ENCODE measurements at places on chromosomes 1 and 21.

DNA sequence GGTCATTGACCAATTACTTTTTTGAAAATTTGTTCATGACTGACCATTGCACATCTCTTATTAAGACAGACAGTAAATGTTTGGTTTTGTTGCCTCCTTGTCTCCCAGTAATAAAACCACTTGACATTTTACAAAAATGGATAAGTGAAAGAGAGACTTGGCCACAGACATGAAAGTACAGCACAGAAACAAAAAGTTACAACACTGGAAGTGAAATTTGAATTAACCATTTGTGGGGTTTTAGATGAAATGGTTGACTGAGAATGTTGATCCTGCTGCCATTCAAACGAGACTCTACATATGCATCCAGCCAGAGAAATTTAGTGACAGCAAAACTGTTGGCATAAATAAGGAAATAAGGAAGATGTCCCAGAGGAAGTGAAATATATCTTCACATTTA, 79.3 kb upstream of the B3GALT2 start:
- DNase-seq, result no peak

- peak; percentile 28 for DNase-seq
Observed at GRCh38 chr1:52268372-52268771, 97.6 kb downstream of the CC2D1B start.

DNA sequence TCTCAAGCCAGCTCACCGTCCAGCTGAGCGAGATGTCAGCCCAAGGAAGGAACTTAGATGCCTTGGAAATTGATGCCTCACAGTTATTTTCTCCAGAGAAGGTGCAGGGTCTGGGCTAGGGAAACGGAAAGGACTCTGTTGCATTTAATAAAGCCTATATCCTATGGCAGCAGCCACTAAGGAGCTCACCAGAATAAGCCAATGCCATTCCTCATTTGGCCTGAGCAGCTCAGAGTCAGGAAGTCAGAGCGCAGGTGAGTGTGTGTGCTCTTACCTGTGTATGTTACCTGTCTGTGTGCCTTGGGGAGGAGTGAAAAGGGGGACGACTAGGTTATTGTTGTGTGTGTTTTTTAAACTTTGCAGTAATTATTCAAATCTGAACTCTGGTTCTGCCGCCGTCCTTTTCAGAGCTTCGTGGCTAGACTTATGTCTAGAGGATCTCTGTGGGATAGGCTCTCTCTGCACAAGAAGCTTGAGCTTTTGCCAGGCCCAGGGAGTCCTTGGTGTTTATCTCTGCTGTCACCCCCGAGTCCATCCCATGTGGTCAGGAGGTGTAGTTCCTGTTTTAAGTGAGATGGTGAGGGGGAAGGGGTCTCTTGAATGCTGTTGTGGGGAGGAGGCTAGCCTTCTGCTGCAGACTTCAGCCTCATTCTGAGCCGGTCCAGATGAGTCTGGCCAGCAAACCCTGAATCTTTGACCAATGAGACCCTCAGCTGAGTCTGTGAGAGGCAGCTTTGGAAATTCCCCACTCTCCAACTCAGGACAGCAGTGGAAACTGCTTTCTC, 2.4 kb downstream of the TMCC2 start:
- no peak for DNase-seq

DNA sequence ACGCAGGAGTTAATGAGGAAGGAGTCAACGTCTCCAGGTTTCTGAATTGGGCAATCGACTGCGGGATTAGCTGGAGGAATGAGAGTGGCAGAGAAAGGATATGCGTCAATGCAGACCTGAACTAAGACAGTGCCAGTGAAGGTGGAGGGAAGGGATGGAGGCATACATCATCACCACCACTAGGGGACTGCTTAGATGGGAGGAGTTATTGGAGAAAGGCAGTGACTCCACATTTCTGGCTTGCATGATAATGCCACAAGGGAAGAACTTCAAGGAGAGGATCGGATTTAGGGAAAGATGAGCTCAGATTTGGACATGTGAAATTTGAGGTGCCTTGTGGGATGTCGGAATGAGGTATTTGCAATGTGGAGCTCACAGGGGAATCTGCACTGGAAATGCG, 17.5 kb downstream of the VASH2 start:
- peak; percentile 13 for DNase-seq

- peak; percentile 54 for DNase-seq
Observed at GRCh38 chr1:110645821-110646735, 28.7 kb downstream of the KCNA3 start.

GRCh38 chr1:228268881-228269265, 61.0 kb downstream of the OBSCN start:
- DNase-seq, result no peak

GRCh38 chr1:216896146-216896545, 172.9 kb upstream of the ESRRG start:
- no peak for DNase-seq

GRCh38 chr21:36504067-36505058, 24.4 kb upstream of the CLDN14 start:
- peak; percentile 11 for DNase-seq

DNA sequence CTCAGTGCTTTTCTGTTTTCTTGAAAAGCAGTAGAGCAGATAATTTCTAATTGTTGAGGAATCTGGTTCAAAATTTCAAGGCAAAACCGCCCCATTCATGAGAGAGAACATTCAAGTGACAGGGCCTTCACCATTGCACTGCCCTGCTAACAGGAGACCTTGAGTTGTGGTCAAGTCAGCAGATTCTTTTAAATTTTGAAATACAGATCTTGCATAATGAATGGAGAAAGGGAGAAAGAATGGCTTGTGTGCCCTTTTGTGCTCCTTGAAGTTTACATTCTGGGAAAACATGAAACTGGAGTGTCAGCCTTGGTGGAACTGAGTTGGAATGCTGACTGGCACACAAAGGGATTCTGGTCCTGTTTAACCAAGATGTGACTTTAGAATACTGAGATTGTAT, 164.5 kb upstream of the UBE2U start:
- DNase-seq, result peak; percentile 77

- DNase-seq, result no peak
Observed at GRCh38 chr1:10051656-10052055, 18.9 kb downstream of the UBE4B start.

DNA sequence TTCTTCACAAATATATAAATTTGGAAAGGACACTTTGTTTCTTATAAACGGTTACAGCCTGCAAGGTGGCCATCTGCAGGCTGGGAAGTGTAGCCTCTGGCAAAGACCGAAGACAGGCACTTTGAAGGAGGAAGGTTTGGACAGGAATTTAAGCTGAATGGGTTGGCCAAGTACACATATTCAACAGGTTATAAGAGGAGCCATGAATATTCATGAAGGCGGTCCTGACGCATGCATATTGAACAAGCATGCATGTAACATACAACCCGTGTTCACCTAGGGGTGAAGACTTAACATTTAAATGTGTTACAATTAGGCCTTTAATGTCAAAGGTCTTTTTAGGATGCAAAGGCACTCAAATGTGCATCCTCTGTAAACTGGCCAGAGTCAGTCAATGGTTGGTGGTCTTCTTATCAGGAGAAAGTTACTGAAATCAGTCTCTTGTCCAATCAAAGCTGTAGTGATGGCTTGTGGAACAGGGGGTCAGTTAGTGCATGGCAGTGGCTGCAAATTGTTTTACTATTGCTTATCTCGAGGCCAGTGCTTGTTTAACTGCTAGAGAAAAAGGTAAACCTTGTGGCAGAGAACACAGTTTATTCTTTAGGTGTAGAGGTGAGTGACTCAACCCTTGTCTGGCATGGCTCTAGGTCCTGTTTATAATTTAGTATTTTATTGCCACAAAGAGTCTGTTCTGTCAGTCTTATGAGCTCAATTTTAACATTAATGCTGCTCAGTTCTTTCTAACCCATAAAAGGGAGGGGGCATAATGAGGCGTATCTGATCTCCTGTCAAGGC, 70.3 kb upstream of the F3 start:
- no peak for DNase-seq

DNA sequence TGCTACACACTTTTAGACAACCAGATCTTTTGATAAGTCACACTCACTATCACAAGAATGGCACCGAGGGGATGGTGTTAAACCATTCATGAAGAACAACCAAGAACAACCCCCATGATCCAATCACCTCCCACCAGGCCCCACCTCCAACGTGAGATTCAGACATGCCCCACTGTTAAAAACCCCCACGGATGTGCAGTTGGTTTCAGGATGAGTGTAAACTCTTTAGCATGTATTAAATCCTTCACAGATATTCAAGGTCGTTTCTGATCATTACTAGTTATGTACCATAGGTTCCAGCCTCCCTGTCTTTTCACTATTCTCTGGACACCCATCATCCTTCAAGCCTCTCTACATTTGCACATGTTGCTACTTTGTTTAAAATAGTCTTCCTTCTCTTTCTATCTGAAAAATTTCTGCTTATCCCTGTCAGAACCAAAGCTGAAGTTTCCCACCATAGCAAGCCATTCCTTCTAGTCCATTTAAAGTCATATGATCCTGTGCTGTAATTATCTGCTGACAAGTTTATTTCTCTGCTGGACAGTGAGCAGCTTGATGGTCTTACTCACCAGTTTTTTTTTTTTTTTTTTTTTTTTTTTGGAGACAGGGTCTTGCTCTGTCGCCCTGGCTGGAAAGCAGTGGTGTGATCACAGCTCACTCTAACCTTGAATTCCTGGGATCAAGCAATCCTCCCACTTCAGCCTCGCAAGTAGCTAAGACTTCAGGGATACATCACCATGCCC, 36.8 kb downstream of the MAP10 start:
- DNase-seq, result no peak

DNA sequence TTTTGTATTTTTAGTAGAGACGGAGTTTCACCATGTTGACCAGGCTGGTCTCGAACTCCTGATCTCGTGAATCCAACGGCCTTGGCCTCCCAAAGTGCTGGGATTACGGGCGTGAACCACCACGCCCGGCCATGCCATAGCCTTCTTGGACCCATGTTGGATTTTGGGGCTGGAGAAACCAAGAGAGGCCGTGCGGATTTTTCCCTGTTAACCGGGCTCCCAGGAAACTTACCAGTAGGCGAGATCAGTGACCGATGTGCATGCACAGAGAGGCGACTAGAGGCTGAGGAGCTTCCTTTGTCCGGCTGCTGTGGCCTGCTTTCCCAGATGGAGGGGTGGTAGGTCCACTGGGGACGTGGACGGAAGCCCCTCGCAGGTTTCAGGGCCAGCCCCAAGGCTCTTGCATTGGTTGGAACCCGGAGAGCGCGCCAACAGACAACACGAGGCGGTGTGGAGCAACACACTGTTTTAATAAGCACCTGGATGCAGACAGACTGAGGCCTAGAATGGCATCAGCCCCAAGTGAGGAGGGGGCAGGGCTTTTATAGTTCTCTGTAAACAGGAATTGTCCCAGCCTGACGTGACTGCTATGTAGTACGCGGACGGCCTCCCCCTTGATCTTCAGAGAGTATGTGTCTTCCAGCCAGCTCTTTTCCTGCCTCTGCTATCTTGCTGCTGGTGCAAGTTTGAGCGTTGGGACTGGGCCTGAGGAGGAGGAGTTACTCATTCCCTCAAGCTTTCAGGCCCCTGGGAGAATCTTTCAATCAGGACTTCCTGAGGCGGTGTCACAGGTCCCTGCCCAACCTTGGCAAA, at the start of gene ERVH48-1:
ERVH48-1 (minus strand) TSS at position 517 of the 813 bp plus-strand sequence. CDS start 6,624 bp downstream, outside the sequence.
- DNase-seq, result no peak

DNA sequence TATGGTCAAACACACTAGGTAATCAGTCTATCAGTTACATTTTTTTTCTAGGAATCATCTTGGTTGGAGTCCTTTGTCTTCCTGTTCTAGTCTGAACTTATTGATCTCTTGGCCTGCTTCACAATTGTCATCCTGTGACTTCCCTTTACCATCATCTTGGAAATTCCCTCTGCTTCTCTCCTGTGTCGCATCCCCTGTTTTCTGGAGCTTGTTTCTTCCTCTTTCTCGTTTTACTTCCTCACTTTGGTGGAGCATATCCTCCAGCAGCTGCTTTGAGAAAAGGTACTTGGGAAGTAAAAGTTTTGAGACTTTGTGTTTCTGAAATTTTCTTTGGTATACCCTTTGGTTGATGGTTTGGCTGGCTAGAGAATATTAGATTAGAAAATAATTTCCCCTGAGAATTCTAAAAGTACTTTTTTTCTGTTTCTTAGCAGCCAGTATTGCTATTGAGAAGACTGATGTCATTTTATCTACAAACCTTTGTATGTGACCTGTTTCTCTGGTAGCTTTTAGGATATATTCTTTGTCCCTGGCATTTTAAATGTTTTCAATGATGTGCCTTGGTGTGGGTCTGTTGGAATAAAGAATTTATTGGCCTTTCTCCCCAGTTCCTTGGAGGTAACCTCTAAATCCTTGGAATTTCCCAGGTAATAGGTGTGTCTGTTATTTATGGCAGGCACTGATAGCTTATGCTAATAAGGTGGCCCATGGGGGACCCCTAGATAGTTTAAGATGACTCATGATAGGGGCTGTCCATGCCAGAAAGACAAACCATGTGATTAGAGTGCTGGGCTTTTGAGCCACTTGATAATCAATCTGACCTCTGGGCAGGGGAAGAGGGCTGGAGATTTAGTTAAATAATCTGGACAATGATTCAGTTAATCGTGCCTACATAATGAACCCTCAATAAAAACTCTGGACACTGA, 6.1 kb upstream of the MYCL start:
- DNase-seq, result no peak

DNA sequence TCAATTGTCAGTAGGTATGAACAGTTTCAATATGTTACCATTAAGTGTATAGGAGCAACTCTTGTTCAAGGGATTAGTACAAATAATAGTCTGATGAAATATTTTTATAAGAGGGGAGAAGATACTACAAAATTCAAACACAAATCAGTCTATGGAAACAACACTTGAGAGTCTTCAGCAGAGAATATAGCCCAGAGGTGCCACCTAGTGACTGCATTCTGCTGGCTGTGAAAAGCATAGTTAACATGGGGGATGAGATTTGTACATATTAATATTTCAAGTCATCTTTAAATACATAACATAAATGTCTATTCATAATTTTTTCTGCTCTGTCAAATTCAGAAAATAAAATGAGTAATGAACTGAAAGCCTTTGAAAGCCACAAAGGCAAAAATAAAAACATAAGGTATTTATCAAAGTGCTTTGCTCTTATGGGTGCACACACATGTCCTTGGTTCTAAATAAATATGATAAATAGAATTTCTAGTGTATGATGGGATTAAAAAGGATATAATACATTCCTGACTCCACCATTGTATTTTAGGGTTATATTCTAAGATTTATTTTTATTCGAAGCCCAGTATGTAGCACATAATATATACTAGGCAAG, 440.9 kb upstream of the ZRANB2 start:
- peak; percentile 39 for DNase-seq

- no peak for DNase-seq
Observed at GRCh38 chr21:32812035-32812434, 40.5 kb upstream of the PAXBP1 start.

DNA sequence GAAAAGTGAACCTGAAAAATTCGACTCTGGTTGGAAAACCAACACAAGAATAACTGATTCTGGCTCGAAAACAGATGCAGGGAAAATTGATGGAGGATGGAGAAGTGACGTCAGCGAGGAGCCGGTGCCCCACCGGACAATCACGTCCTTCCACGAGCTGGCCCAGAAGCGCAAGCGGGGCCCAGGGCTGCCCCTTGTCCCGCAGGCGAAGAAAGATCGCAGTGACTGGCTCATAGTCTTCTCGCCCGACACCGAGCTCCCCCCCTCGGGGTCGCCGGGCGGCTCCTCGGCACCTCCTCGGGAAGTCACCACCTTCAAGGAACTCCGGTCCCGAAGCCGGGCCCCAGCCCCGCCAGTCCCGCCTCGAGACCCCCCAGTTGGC, 1.9 kb downstream of the RUSC1 start:
- no peak for DNase-seq

GRCh38 chr1:213541641-213542040, 446.1 kb upstream of the PROX1 start:
- no peak for DNase-seq
